ENCODE measurements at places on chromosomes 1 and 21.
A peak's percentile ranks its signal among the peaks of the same experiment; 100 is the strongest.

DNA sequence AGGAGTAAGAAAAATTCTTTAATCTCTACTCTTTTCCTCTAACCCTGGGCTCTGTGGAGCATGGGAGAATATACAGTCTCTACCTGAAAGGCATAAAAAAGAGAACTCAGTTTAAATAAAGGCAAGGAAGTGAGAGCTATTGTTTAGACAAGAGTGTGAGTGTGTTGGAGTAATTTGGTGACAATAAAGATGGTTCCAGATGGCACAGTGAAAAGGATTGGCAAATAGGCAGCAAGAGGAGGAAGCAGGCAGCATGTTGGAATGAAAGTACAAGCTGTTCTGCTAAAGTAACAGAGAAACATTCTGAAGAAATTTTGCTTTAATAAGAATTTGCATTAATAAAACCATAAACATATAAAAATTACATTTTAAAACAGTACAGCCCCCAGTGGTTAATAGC lies 163.4 kb downstream of the DNM3 start:
- DNase-seq = no peak

DNA sequence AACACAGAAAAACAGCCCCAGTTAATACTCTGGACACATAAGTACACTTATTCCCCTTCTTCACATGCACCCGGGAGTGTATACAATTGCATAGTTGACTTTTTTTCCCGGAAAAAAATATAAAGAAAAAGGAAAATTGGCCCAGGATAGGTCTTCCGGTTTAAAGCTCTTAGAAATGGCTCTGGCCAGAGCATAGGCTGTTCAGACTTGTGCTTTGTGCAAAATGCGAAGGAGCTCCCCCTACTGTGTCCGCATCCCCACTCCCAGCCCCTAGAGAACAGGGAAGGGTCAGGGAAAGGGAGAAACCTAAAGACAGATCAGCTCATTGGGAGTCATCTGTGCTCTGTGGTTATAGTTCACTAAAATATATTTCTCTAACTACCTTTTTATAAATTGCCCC lies 5.5 kb upstream of the MTMR11 start:
- no peak for DNase-seq

DNA sequence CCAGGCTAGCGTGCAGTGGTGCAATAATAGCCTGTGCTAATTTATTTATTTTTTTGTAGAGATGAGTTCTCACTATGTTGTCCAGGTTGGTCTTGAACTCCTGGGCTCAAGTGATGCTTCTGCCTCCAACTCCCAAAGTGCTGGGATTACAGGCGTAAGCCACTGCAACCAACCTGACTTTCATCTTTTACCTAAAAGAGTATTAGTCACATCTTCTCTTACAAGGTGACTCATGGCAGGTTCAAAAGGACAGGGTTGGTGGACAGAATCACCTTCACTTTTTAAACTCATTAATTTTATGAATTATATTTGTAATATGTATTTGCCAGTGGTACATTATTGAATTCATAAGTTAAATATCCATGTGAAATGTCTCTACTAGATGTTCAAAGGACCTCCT lies 18.1 kb downstream of the JAM2 start:
- no peak for DNase-seq

DNA sequence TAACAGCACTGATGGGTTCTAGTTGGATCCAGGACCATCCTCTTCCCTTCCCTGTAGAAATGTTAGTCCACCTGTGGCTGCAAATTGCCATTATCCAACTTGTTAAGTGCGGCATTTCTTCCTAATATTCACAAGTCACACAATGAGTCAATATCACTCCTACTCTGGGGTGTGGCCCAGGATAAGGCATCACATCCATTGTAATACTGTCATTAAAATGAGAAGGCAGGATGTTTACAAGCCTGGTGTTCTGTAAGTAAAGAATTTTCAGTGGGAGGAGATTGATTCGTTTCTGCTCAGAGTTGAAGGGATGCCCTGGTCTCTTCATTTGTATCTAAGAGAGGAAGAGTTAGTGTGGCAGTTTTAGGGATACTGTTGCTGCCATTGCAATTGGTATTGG lies 18.1 kb upstream of the ARHGAP29 start:
- DNase-seq = no peak

- DNase-seq = no peak
Observed at GRCh38 chr21:29669416-29669815, 270.4 kb downstream of the GRIK1 start.

DNA sequence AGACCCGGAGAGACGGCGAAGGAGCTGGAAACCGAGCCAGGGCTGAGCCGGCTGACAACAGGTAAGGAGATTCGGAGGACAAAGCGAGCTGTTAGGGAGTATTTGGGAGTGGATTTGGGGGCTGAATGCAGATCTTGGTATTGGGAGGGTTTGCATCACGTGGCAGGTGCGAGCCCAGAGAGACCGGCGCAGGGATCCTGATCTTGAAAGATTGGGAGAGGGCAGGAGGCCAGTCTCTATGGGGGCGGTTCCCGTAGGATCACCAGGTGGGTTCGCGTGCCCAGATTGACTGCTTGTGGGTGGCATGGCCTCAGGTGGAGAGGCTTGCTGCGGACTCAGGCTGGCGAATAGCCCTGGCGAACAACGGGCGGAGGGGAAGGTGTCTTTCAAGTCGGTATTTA lies 204 bp downstream of the CIART start:
- no peak for DNase-seq

GRCh38 chr21:38494251-38494642 lies 4.0 kb downstream of the ERG start:
- no peak for DNase-seq

- DNase-seq = no peak
Observed at GRCh38 chr1:56512724-56513494, 66.5 kb downstream of the PLPP3 start.

GRCh38 chr1:6460301-6461050 lies 5.5 kb downstream of the TNFRSF25 start:
- DNase-seq = peak; percentile 89

DNA sequence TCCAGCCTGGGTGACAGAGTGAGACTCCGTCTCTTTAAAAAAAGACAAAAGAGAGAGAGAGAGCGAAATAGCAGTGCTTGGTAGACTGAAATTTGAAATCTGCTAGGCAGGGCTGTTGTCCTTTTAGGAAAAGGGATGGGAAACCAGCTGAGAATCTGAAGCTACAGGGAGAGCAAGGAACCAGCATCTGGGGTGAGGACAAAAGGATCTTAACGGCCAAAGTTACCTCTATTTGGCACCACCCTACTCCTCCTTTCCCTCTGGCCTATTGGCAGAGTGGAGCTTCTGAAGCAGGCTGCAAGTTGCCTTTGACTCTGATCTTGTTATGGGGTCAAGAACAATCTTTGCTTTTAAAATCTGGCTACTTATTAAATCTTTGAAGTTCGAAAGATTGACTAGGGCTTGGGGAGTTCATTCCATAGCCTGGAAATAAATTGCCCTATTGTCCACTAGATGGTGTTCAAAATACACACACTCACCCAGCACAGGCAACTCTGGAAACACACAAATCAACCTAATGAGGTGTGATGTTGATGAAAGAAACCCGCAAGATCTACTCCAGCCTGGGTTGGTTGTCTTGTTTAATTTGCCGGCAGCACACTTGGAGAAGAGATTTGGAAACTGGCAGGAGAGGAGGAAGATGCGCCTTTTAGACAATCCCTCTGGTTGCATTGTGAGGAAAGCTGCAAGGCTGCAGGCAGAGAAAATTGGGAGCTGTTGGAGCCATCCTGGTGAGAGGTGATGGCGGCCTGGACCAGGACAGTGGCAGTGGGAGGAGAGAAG lies 16.5 kb upstream of the PARP1 start:
- DNase-seq = peak; percentile 39

- peak; percentile 52 for DNase-seq
Observed at GRCh38 chr1:206798384-206798996, 26.2 kb upstream of the IL10 start.

- DNase-seq = no peak
Observed at GRCh38 chr1:168614235-168614634, 37.8 kb downstream of the XCL1 start.

- no peak for DNase-seq
Observed at GRCh38 chr1:43766086-43766784, 58.9 kb downstream of the ST3GAL3 start.

GRCh38 chr1:198902655-198903054 lies 263.8 kb downstream of the PTPRC start:
- DNase-seq = no peak

DNA sequence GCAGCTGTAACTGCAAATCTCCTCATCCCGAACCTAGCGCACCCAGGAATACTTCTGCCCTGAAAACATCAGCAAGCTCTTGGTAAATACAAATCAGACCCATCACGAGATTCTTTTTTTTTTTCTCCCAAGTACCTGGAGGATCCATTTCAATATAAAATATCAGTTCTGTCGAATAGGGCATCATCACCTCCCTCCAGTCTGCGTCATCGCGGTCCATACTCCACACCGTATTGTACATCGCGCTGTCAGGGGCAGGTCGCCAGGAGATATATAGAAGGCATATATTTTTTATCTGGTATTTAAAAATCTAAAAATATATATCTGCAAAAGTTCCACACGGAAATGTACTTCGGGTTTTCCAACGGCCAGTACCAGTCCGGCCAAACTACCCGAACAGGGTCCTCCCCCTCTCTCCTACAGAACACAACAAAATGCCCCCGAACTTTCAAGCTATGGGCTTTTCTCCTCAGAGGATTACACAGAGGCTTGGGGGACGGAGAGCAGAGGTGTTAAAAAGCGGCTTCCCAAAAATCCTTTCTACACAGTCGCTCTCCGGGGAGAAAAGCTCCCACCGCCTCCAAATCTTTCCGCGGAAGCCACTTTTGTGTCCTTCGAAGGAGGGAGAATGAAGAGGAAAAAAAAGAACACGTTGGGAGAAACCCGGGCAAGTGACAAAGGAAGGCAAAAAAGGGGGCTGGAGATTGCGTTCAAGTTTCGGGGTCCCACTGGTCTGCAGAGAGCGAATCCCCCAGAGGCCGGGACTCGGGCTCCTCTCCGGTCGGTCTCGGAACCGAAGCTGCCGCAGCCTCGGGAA lies 509 bp downstream of the PIK3R3 start:
- DNase-seq = peak; percentile 24

GRCh38 chr1:62250126-62250726 lies 55.6 kb downstream of the L1TD1 start:
- no peak for DNase-seq

DNA sequence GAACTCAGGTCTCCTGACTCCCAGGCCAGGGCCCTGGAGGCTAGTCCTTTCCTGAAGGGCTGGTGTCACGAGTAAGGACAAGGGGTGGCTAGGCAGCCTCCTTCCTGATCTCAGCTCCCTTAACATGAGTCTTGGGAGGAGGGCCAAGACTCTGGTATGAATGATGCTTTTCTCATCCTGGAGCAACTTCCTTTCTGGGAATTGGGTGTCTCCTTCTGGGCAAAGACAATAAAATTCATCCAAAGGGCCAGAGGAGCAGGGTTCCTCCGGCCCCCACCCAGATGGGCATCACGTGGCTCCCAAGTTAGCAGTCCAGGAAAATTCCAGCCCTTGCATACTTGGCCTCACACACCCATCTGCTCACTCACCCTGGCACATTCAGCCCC lies at the start of gene FAM167B:
Gene FAM167B, plus strand, starts transcription at position 335 of the 386 bp plus-strand sequence. CDS start 200 bp downstream, outside the sequence.
- DNase-seq = no peak

DNA sequence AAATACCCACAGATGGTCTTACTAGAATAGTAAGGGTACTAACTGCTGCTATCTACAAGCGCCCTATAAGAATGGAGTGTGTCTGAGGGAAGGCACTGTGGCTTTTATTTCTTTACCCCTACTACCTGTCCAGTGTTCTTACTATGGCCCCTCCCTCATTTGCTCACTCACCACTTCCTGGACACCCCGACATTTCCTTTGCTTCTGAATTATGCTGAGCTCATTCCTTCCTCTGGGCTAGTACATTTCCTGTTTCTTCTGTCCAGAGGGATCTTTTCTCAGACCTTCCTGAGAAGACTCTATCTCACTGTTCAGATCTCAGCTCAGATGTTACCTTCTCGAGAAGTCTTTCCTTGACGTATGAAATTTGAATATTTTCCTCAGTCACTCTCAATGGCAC lies 192.1 kb upstream of the DAB1 start:
- DNase-seq = no peak

GRCh38 chr1:218679391-218679790 lies 334.3 kb downstream of the TGFB2 start:
- no peak for DNase-seq

DNA sequence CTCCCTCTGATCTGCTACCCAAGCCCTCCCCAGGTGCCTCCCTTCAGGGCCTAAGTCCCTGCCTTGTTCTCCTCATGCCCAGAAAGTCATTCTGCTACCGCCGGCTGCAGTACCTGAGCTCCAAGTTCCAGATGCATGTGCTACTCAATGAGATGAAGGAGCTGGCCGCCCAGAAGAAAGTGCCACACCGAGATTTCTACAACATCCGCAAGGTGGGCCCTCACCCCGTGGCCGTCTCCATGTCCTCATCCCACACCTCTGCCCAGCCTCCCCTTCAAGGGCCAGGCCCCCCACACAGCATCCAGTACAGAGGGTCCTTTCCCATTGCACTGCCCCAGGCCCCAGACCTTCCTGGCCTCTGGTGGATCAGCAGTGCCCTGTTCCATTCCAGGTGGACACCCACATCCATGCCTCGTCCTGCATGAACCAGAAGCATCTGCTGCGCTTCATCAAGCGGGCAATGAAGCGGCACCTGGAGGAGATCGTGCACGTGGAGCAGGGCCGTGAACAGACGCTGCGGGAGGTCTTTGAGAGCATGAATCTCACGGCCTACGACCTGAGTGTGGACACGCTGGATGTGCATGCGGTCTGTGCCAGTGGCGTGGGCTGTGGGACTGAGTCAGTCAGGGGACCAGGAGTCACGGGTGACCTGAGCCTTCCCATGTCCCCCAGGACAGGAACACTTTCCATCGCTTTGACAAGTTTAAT lies 8.2 kb downstream of the AMPD2 start:
- DNase-seq = no peak

DNA sequence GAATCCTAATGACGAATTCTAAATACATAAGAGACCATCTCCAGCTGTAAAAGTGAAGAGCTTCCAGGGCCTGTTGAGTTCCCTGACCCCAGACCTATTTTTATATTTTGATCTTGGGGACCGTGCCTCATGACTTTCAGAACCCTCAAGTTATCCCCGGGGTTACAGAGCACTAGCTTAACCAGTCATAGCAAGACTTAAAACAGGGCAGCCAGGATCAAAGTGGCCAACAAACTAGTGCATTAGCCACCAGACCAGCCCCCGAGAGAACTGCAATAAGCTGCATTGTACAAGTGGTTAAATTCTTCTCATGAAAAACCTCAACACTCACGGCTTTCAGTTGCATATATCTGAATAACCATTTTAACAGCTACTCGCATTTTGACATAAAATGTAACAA lies 183.0 kb downstream of the BARHL2 start:
- peak; percentile 2 for DNase-seq

GRCh38 chr1:22186311-22186710 lies 43.4 kb upstream of the WNT4 start:
- DNase-seq = no peak

DNA sequence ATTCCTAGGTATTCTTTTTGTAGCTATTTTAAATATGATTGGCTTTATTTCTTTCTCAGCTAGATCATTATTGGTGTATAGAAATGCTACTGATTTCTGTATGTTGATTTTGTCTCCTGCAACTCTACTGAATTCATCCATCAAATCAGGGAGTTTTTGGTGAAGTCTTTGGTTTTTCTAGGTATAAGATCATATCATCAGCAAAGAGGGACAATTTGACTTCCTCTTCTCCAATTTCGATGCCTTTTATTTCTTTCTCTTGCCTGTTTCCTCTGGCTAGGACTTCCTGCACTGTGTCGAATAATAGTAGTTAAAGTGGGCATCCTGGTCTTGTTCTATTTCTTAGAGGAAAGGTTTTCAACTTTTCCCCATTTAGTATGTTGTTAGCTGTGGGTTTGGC lies 27.5 kb upstream of the PRKACB start:
- no peak for DNase-seq
